ENCODE measurements at places on chromosomes 2 and 18. TPM values are rescaled to one million over a fixed set of nuclear protein-coding genes. Genes with fewer than 3 reads are reported as not detected.
A peak's percentile ranks its signal among the peaks of the same experiment; 100 is the strongest.

DNA sequence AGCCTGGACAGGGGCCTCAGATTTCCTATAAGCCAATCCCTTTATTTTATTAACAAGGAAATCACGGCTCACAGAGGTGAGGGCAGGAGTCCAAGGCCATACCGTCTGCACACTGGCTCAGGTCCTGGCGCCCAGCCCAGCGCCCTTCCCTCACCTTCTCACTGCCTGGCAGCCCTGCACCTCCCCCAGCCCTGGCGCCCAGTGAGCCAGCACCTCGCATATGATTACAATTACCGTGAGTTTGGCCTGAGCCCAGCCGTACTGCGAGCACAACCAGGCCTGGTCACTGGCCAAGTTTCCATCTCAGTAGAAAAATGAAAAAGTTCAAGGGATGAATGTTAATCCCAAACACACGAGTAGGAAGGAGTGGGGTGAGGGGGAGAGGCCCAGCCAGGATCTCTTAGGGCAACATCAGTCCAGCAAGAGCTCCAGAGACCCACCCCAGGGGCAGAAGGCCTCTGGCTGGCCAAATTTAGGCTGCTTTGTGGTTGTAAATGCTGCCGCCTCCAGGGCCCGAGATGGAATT is 68.4 kb downstream of the MCFD2 start:
- no peaks in the 10 kb centered on the region for H3K27me3 ChIP-seq
- peaks cover 49% of the 10 kb centered on the region for H3K4me1 ChIP-seq
- peak; percentile 94 for DNase-seq
- H3K36me3 ChIP-seq: no peaks in the 10 kb centered on the region
- H3K4me3 ChIP-seq: no peak overlapping the region
- peak overlapping the region; percentile 74 for H3K27ac ChIP-seq

Gene ZBTB14
- 13.4 TPM for polyA plus RNA-seq

DNA sequence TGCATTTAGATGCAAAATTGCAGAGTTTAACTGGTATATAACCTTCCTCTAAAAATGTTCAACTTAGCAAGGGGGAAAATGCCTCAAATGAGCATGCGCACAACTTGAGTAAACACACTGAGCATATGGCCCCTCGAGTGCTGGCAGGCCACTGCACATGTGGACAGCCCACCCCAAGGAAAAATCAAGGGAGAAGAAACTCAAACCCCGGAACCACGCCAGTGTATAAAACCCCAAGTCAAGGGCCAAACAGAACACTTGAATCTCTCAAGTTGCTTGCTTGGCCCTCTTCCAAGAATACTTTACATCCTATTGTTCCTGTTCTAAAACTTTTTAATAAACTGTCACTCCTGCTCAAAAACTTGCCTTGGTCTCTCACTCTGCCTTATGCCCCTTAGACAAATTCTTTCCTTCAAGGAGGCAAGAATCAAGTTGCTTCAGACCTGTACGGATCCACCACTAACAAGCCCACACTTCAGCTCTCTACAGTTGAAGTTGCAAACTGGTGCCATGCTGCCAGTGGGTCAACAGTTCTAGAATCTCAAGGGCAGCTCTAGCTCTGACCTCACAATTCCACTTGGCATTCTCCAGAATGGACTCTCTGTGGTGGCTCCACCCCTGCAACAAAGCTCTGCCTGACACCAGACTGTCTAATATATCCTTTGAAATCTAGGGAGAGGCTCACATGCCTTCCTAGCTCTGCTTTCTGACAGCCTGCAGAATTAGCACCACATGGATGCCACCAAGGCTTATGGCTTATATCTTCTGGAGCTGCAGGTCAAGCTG is 38.9 kb downstream of the HIBCH start:
- H3K4me1 ChIP-seq: no peaks in the 10 kb centered on the region
- no peak for DNase-seq
- H3K27ac ChIP-seq: no peak overlapping the region
- no peaks in the 10 kb centered on the region for H3K27me3 ChIP-seq
- H3K4me3 ChIP-seq: no peak overlapping the region

Gene CDH19
- polyA plus RNA-seq: 8.3 TPM

Gene GPBAR1
- polyA plus RNA-seq: 3.9 TPM

Gene ADGRF3
- 0.73 TPM for polyA plus RNA-seq

Gene HOXD11
- not detected for polyA plus RNA-seq

Gene ANKRD30BL
- 0.09 TPM for polyA plus RNA-seq

GRCh38 chr2:143776526-143777297 is 647.5 kb downstream of the ARHGAP15 start:
- no peak overlapping the region for H3K4me3 ChIP-seq
- no peaks in the 10 kb centered on the region for H3K27me3 ChIP-seq
- no peaks in the 10 kb centered on the region for H3K4me1 ChIP-seq

Gene DOCK10
- polyA plus RNA-seq: 9.3 TPM

DNA sequence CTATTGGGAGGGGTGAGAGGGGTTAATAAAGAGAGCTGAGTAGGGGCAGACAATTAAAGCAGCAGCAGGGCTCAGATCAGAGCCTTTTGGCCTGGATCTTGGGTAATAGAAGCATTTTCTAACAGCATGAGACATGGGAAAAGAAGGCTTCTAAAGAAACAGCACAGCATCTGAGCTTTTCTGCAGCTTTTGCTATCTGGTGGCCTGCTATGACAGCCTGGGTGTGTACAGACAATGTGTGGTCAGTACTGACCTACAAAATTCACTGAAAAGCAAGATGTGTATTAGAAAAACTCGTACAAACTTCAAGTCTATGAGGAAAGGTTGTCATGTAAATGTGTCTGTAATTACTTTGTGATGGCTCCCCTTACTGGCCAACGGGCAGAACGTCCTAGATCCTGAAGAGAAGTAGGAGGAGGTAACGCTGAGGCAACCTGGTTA is 95.6 kb downstream of the GALNT3 start:
- no peaks in the 10 kb centered on the region for H3K36me3 ChIP-seq
- no peaks in the 10 kb centered on the region for H3K4me1 ChIP-seq
- no peaks in the 10 kb centered on the region for H3K27me3 ChIP-seq
- no peak overlapping the region for H3K27ac ChIP-seq

DNA sequence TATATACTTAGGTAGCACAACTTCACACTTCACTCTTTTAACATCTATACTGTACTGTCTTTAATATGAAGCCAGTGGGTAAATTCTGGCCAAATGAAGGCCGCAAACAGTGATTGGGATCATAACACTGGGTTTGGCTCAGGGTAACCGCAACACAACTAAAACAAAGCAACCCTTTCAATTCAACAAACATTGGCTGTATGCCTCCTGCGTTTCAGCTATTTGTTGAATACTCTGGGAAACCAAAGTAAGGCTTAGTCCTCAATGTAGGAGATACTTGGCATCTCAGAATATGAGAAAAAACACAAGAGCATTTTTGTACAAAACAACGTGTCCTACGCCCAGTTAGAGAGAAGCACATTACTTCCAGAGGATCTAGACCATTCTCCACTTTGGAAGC is 693.3 kb upstream of the KLHL29 start:
- DNase-seq: no peak
- H3K4me1 ChIP-seq: no peaks in the 10 kb centered on the region
- no peak overlapping the region for H3K27ac ChIP-seq
- H3K4me3 ChIP-seq: no peak overlapping the region

- no peak overlapping the region for H3K4me3 ChIP-seq
- H3K27me3 ChIP-seq: no peaks in the 10 kb centered on the region
- DNase-seq: no peak
- no peaks in the 10 kb centered on the region for H3K36me3 ChIP-seq
These were observed 6.1 kb upstream of the NCL start for GRCh38 chr2:231470246-231470900.

DNA sequence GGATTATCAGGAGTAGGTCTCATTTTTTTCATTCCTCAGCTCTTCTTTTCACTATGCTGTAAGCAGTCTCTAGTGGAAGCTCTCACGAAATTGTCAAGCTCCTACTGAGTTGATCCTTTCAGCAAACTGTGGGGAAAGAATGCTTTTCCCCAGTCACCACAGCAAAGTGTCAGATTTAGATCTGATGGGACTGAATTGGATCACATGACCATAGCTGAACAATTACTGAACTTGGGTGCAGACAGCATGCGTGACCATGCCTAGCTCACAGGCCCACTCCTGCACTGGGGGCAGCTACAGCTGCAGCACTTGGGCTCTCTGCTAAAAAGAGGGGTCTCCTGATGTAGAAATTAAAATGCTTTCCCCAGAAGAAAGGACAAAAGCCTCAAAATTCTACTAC is 3.1 kb downstream of the ARHGAP15 start:
- no peak for DNase-seq
- no peaks in the 10 kb centered on the region for H3K36me3 ChIP-seq
- no peak overlapping the region for H3K4me3 ChIP-seq
- no peak overlapping the region for H3K27ac ChIP-seq
- no peaks in the 10 kb centered on the region for H3K4me1 ChIP-seq

DNA sequence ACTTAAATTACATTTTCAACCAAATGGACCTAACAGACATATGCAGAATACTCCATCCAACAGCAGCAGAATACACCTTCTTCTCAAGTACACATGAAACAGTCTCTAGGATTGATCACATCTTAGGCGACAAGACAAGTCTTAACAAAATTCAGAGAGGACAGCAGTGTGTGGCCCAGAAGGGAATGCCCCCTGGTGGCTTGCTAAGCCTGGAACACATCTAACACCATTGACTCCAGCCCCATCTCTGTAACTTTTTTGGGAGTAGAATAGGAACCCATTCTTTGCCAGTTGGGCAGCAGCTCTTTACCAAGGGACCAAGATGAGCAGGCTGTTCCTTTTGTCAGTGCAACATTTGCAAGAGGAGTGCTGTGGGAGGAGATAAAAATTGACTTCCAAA is 249.9 kb downstream of the PLCL1 start:
- no peaks in the 10 kb centered on the region for H3K36me3 ChIP-seq
- DNase-seq: no peak
- no peaks in the 10 kb centered on the region for H3K27me3 ChIP-seq
- H3K4me1 ChIP-seq: no peaks in the 10 kb centered on the region

Gene ARHGAP25
- polyA plus RNA-seq: 3.5 TPM

Gene CXCR1
- 0.01 TPM for polyA plus RNA-seq

- H3K4me1 ChIP-seq: no peaks in the 10 kb centered on the region
- no peak for DNase-seq
- no peak overlapping the region for H3K27ac ChIP-seq
- H3K36me3 ChIP-seq: no peaks in the 10 kb centered on the region
- no peaks in the 10 kb centered on the region for H3K27me3 ChIP-seq
These were observed 253.2 kb upstream of the EPC2 start for GRCh38 chr2:148391324-148391723.

- H3K36me3 ChIP-seq: no peaks in the 10 kb centered on the region
- no peaks in the 10 kb centered on the region for H3K27me3 ChIP-seq
- no peak overlapping the region for H3K27ac ChIP-seq
- no peak overlapping the region for H3K4me3 ChIP-seq
- no peaks in the 10 kb centered on the region for H3K4me1 ChIP-seq
These were observed 110.5 kb downstream of the TACR1 start for GRCh38 chr2:75088791-75089190.

Gene OSBPL6
- 4.6 TPM for polyA plus RNA-seq

Measured in large intestine (tissue), 12 donors.